K562 (cell line): ENCODE measurements at places on chromosomes 1 and 21. TPM values are rescaled to one million over a fixed set of nuclear protein-coding genes. Genes with fewer than 3 reads are reported as not detected.

- no peaks in the 10 kb centered on the region for H3K27me3 ChIP-seq
- DNase-seq: no peak
- H3K4me1 ChIP-seq: peaks cover 22% of the 10 kb centered on the region; the same call in 1 of the 2 replicates
- H3K4me3 ChIP-seq: no peak overlapping the region
These were observed 103.4 kb downstream of the DHRS3 start for GRCh38 chr1:12514590-12514989.

DNA sequence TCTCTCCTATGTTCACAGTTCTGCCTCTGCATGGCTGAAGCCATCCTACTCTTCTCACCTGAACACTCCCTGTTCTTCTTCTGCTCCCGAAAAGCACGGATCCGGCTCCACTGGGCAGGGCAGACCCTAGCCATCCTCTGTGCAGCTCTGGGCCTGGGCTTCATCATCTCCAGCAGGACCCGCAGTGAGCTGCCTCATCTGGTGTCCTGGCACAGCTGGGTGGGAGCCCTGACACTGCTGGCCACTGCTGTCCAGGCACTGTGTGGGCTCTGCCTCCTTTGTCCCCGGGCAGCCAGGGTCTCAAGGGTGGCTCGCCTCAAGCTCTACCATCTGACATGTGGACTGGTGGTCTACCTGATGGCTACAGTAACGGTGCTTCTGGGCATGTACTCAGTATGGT lies 1.8 kb downstream of the CYB561D1 start:
- DNase-seq: no peak
- peaks cover 35% of the 10 kb centered on the region; the same call in 2 of the 3 replicates for H3K36me3 ChIP-seq
- no peaks in the 10 kb centered on the region for H3K27me3 ChIP-seq
- no peak overlapping the region for H3K27ac ChIP-seq

Gene LENEP
- total RNA-seq: 0.56 TPM in 1 of 2 replicates, not detected in the other

Gene LMX1A
- total RNA-seq: not detected in 2 replicates

Gene MNDA
- not detected in 2 replicates for total RNA-seq

Gene NECTIN4
- 0.09 TPM in 1 of 2 replicates, not detected in the other for total RNA-seq

Gene FALEC
- total RNA-seq: 0.51 TPM in 1 of 2 replicates, not detected in the other

Gene NR1I3
- total RNA-seq: not detected in 2 replicates

Gene PGLYRP3
- total RNA-seq: not detected in 2 replicates

Gene PADI1
- total RNA-seq: not detected in 2 replicates
